ENCODE measurements at places on chromosomes 1 and 21.

DNA sequence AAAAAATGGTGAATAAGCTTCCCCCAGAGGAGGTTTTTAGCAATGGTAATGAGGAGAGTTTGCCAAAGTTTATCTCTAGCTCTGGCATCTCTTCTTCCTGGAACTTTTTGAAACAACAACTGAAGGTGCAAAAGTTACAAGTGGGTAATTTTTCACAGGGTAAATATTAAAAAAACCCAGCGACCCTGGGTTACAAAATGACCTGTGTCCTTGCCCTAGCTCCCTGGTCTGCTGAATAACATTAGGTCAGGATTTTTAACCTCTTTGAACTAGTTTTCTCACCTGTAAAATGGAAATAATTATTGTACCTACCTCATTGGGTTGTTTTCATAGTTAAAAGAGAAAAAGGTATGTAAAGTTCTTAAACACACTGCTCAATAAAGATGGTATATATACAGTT is 332.4 kb upstream of the DUSP10 start:
- no peak for DNase-seq

GRCh38 chr1:156337052-156337887 is 822 bp downstream of the CCT3 start:
- no peak for DNase-seq

- DNase-seq, result no peak
Observed at GRCh38 chr1:11563560-11564069, 84.7 kb downstream of the DISP3 start.

DNA sequence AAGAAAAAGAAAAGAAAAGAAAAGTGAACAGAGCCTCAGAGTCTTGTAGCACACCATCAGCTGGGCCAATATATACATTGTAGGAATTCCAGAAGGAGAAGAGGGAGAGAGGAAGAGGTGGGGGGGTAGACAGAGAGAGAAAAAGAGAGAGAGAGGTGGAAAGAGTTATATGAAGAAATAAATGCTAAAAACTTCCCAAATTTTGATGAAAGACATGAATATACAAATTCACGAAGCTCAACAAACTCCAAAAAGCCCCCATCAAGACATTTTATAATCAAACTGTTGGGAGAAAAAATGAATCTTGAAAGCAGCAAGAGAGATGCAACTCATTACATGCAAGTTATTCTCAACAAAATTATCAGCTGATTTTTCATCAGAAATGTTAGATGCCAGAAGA is 41.5 kb upstream of the TSHB start:
- no peak for DNase-seq

GRCh38 chr1:222117809-222118208 is 375.9 kb upstream of the DUSP10 start:
- DNase-seq, result no peak

DNA sequence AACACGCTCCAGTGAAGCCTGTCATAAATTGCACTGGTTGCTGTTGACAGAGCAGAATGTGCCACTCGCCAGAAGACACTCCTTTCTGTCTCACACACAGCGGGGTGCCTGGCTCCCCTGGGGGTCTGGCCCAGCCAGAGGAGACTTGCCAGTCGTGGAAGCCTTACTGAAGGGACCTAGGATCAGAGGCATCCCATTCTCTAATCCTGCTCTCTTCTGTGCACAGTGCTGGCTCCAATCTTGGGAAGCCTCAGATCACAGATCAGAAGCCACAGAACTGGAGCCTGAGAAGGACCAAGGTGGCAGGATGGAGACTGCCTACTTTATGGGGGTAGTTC is 1.4 kb downstream of the SLC9A1 start:
- DNase-seq, result no peak

DNA sequence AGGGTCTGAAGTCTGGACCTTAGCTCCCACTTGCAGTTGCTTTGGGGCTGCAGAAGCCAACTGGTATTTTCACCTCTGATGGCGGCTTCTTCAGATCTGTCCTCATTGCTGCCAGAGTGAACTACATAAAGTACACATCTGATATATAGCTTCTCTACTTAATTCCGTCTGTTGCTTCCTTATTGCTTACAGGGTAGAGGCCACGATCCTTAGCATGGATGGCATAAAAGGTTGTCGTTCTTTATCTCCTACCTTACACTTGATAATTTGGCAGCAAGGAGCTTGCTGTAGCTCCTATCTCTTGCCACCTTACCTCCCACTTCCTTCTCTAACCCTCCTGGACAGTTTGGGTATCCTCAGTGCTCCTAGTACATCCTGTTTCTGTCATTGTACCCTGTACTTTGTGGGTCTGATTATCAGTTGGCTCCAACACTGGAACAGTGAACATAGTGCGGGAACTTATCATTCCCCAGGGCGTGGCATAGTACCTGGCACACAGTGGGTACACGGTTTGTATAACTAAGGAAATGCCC is 30.9 kb upstream of the NBL1 start:
- DNase-seq, result no peak

- DNase-seq, result no peak
Observed at GRCh38 chr1:78229344-78229743, 183.6 kb downstream of the GIPC2 start.

GRCh38 chr1:29549001-29549400 is 312.7 kb downstream of the PTPRU start:
- no peak for DNase-seq

DNA sequence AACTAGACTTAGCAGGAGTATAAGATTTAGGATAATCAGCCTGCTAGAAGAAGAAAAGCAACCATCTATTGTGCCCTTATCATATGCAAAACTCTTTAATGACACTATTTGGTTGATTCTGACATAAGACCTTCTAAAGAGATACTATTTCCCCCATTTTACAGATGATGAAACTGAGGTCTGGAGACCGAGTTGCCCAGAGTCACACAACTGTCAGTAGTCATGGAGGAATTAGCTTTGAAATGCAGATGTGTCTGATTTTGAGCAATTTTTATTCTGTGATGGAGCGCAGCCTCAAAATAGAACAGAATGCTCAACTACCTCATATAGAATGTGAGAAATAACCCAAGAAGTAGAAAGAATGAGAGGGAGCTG is 69.0 kb downstream of the CD58 start:
- DNase-seq, result no peak

GRCh38 chr1:211332830-211333229 is 6.2 kb downstream of the TRAF5 start:
- DNase-seq, result no peak

GRCh38 chr1:206442101-206442500 is 28.2 kb upstream of the IKBKE start:
- DNase-seq, result no peak

GRCh38 chr21:42144679-42145568 is 73.8 kb downstream of the UMODL1 start:
- DNase-seq, result no peak

- no peak for DNase-seq
Observed at GRCh38 chr1:187018291-187018690, 189.5 kb downstream of the PLA2G4A start.

GRCh38 chr1:109837852-109838570 is 72.6 kb upstream of the CSF1 start:
- no peak for DNase-seq

DNA sequence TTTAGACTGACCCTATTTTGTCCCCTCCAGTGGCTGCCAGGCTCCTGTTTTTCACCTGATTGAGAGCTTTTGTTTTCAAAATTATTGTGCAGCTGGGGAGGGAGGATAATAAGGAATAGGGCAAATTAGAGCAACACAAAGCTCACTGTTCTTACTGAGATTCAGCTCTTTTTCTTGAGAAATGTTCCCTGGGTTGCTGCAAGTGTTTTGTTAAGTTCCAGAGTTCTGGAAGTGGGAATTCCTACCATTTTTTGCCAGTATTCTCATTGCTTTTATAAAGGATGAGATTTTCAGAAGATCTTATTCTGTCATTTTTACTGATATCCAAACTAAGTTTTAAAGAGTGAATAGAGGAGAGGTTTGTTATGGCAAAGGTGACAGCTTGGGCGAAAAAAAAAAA is 417.7 kb downstream of the SIPA1L2 start:
- DNase-seq, result no peak

- DNase-seq, result no peak
Observed at GRCh38 chr1:165903672-165904071, 76.3 kb downstream of the UCK2 start.

GRCh38 chr1:103197216-103197615 is 88.9 kb upstream of the COL11A1 start:
- no peak for DNase-seq

- DNase-seq, result no peak
Observed at GRCh38 chr1:171637928-171638576, 14.4 kb downstream of the MYOC start.

DNA sequence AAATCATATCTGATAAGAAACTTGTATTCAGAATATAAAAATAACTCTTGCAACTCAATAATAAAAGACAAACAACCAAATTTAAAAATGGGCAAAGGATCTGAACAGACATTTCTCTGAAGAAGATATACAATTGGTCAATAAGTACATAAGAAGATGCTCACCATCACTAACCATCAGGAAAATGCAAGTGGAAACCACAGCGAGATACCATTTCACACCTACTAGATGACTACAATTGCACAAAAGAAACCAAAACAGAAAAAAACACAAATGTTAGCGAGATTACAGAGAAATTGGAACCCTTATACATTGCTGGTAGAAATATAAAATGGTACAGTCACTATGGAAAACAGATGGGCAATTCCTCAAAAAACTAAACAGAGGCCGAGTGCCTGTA is 11.5 kb upstream of the ZNF683 start:
- no peak for DNase-seq

DNA sequence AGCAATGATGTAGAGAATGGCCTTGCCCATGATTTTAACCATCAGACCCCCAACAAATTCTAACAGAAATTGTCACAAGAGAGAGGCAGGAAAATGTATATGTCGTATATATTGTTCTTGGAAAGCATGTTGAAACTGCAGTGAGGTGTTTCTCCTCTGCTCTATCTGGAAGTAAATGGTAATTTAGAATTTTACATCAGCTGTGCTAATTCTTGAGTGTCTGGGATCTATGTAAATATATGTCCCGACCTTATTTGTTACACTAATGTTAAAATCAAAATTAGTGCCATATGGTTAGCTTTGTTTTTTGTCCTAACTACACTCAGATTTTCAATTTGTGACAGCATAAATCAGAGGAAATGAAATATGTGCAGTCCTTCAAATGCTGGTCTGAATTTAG is 20.5 kb downstream of the ZBTB21 start:
- DNase-seq, result no peak

DNA sequence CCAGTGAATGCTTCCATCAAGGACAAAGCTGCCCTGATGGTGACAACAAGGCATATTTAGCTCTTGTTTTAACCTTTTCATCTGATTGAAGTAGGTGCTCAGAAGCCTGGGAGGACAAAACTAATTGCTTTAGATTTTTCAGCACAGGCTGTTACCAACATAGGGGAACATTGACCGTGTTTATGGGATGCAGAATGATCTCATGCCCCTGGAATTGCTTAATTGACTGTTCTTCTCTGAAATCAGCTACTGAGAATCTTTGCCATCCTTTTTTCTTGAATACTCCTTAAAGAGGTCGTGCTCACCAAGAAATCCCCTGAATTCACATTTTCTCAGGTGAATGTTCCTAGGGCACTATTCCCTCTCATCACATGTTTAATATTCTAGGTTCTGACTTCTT is 95.9 kb upstream of the CCDC190 start:
- DNase-seq, result no peak

DNA sequence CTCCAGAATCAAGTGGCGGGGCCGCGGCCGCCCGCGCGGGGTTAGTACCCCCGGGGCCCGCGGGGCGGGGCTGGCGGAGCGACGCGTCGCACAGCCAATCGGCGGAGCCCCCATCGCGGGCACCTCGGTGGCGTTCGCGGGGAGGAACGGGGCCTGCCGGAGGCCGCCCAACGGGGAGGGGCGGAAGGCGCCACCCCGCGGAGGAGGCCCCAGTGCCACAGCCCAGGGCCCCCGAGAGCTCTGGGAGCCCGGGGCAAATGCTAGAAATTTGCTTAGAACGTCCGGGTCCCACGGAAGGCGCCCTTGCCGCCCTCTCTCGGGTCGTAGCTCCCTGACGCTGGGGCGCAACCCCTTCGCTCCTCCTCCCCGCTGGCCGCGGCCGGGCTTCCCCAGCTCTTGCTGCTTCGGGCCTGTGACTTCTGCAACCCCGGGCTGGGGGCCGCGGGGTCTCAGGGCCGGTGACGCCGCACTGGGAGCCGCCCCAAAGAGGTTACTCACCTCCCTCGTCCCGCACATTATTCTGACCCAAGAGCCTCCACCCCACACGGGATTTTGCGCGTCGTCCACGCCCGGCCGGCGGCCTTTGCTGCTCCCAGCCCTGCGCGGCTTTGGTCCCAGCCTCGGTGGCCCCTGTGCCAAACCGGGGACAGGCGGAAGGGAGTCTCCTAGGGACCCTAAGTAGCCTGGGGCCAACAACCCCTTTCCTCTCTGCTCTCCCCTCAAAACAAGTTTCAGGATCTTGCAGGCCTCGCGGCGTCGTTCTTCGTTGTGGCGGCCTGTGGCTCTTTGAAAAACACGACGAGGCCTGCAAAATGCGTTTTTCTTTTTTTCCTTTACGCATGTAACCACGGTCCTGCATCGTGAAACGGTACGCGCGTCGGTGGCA is at the start of gene RUNX3:
TSS of gene RUNX3 (minus strand) at position 17 of the 886 bp plus-strand sequence. CDS start 408 bp downstream, outside the sequence.
- DNase-seq, result peak; percentile 67
